Transverse colon (tissue), 4 donors: ENCODE measurements at places on chromosomes 1 and 21. TPM values are rescaled to one million over a fixed set of nuclear protein-coding genes. Genes with fewer than 3 reads are reported as not detected.

DNA sequence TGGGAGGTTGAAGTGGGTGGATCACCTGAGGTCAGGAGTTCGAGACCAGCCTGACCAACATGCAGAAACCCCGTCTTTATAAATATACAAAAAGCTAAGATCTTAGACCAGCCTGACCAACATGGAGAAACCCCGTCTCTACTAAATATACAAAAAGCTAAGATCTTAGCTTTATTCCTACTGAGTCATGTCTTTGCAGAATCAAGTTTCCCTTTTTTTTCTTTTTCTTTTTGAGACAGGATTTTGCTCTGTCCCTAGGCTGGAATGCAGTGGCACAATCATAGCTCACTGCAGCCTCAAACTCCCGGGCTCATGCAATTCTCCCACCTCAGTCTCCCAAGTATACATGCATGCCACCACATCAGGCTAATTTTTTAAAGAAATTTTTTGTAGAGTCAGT is 21.4 kb downstream of the KDM5B start:
- no peak for DNase-seq

DNA sequence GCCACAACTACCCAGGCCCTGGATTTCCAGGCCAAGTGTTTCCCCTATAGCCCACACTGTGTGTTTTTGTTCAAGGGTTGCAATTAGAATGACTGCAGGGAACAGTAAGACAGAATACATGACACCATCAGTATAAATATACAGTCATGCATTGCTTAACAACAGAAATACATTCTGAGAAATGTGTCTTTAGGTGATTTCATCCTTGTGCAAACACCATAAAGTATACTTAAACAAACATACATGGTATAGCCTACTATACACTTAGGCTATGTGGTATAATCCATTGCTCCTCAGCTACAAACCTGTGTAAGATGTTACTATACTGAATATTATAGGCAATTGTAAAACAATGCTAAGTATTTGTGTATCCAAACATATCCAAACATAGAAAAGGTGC is 7.5 kb upstream of the SLC44A5 start:
- no peak for DNase-seq

TRPM2 gene
- total RNA-seq: 2.9 TPM

CALML6 gene
- not detected for total RNA-seq

CENPL gene
- 6.7 TPM for total RNA-seq
